LHCN-M2 (cell line): ENCODE measurements at places on chromosomes 1 and 21.

DNA sequence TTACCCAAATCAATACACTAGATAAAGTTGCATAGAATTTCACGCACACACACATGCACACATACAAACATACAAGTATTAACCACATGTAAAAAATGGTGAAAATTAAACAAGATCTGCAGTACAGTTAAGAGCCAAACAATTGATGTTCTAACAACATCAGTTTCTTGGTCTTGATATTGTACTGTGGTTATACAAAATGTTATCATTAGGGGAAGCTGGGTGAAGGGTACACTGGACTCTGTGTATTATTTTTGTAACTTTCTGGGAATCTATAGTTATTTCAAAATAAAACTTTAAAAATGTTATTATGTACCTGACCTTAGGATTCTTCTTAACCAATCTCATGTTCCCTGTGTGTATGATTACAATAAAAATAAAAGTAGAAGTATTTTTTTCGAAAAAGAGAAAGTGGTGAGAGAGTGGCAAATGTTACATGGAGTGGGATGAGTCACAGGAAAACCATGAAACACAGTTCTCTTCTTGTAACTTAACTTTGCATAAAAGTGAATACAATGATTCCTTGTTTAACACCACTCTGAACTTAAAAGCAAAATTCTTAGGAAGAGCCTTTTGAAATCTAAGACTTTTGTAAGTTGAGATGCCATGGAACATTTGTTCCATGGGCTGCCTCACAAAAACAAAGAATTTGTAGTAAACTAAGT lies 101.6 kb upstream of the RUNX1 start:
- DNase-seq = peak; percentile 89

DNA sequence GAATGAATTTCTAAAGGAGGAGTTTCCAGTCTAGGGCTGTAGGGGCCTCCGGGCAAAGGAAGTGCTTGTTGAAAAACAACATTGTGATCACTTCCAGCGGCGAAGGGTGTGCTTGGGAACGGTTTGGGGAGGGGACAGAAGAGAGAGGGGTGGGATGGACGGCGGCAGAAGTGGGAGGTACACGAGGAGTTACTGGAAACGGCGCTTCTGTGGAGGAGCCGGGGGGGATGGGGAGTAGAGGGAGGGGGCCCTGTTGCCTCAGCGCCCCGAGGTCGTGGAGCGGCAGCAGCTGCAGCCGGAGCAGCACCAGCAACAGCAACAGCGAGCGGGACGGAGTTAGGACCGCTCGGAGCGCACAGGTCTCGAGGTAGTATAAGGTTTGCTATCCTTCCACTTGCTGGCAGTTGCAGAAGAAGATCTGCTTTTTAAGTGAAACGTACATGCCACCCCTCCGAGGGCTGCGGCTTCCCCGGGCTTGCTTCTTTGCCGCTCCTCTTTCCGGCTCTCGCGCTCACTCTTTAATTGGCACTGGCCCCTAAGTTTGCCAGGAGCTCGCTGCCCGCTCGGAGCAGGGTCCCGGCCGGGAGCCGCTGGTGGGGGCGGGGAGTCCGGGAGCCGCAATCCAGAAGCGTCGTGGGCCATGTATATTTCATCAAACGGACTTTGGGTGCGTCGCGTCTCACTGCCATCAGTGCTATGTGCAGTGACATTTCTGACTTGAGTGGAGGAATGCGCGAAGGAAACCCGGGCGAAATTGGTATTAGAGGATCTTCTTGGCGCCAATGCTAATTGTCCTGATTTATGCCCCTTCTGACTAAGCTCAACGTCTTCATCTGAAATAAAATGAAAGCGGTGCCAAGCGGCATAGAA lies 771 bp upstream of the NTNG1 start:
- peak; percentile 48 for DNase-seq

- peak; percentile 9 for DNase-seq
Measured at GRCh38 chr1:230744382-230744781, 2.8 kb upstream of the CAPN9 start.

DNA sequence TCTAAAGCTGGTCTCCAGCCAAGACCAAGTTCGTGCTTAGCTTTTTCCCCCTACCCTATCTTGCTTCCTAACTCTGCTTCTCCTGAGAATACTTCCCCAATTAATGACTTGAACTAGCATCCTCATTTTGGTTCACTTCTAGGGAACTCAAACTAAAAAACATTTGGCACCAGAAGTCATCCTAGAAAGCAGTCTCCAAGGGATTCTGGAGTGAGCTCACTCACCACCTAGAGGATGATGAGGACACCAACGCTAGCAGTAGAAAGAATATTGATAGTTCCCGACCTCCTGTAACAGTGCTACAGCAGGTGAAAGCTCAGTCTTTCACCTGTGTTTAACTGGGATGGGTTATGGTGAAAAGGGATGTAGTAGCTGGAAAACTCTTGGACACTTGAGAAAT lies 4.7 kb upstream of the PSMB2 start:
- DNase-seq = no peak

DNA sequence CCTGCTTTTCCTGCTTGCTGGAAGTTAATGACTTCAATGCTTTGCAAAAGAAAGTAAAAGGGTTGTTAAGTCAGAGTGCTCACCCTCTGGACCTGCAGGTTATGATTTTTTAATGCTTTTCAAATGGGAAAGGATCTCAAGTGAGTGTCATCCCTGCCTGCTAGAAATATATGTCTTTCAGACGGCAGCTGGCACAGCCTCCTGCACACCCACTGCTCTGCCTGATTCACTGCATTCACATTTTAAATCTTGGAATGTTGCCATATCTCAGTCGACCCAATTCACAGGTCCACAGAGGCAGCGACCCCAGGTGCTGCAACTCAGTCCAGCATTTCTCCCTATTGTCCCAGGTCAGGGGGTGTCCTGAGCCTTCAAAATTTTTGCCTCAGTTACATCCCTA lies 10.7 kb downstream of the DUSP23 start:
- no peak for DNase-seq

DNA sequence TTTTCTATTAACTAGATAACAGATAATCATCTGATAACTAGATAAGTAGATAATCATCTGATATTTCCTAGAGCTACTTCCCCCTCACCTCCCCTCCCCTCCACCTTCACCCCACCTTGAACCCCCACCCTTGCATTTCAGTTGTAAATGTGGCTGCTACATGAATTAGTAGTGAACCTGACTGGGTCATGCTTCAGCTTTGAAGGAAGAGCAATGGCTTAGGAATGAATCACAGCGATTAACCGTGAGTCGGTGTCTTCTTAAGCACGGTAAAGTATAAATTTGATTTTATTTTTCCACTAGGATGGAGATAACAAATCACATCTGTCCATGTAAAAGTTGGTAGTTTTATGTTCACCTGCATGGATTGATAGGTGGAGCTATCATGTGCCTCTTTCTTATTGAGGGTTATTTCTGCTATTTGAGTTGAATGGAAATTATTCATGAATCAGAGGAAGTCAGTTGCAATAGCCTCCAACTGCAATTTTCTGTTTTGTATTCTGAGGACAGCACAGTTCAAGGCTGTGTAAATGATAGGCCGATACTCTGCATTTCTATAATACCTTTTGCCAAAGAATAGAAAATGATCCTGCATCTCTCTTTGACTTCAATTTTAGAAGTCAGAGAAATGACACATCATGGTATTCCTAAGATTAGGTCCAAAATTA lies 235.0 kb downstream of the PTGER3 start:
- DNase-seq = no peak

- DNase-seq = no peak
Measured at GRCh38 chr1:234731569-234732085, 121.6 kb upstream of the IRF2BP2 start.

GRCh38 chr1:210582205-210582970 lies 253.7 kb downstream of the HHAT start:
- no peak for DNase-seq

GRCh38 chr21:38809198-38809878 lies 3.6 kb downstream of the ETS2 start:
- no peak for DNase-seq

DNA sequence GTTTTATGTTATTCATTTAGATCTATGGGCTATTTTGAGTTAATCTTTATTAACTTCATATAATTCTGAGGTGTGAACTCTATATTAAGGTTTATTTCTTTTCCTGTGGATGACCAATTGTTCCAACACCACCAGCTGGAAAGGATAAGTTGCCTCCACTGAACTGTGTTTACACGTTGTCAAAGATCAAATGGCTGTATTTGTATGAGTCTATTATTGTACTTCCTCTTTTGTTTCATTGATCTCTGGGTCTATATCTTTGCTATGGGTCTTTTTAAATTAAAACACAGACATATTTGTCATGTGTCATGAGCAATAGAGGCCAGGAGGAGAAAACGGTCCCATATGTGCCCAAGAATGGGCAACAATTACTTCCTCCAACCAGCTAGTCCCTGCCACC lies 5.2 kb upstream of the MAB21L3 start:
- no peak for DNase-seq

DNA sequence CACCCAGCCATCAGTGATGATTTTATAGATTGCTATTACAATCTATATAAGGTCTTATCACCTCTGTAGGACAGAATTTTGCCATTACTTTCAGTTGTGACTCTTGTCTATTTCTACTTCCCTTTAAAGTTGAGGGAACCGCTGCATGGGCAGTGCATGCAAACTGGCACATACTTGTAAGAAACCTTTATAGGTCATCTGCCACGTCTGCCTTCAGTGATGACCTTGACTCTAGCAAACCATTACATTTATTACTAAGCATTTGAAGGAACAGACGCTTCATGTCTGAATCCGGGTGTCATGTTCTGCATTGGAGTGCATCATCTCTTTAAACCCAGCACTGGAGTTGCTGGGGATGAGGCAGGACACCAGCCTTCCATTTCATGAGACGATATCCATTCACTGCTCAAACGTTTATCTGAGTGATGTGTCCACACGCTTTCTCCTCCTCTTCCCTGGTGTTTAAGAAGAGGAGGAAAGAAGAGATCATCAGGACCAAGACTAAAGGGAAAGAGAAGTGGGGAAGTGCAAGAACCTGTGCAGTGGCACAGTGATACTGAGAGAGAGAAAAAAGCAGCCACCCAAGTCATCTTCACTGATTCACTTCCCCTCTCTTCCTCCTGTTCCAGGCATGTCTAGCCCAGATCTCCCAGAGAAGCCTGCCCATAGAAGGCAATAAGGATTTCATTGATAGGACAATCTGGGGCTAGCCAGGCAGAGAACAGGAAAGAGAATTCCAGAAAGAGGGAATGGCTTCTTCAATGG lies 14.1 kb downstream of the CCSAP start:
- DNase-seq = no peak

DNA sequence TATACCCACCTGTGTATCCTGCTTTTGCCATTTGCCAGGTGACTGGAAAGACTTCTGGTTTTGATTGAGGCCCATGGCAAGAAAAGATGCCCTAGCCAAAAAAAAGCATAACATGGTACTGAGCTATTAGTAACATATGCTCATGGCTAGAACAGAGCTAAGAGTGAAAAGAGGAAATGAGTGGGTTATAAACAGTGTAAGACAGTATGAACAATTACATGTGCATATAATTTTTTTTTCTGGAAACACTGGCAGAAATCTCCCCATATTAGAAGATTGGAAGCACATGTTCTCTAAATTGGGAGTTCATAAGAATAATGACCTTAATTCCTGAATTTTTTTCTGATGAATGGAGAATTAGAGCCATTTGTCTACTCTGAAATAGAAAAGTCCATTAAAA lies 41.2 kb upstream of the PDC start:
- no peak for DNase-seq

DNA sequence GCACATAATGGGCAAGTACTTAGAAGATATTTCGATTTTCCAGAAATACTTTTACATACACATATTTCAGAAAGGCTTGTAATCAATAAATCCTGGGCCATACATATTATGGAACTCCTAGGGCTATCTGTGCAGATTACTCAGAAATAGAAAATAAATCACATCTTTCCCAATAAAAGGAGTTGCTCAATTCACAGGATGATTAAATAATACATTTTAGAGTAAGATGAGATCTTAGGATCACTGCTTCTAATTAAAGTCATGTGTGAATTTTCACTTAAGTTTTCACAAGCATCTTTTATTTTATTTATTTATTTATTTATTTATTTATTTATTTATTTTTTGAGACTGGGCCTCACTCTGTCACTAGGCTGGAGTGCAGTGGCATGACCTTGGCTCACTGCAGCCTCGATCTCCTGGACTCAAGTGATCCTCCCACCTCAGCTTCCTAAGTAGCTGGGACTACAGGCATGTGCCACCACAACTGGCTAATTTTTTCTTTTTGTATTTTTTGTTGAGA lies 144.2 kb downstream of the HIVEP3 start:
- DNase-seq = no peak

DNA sequence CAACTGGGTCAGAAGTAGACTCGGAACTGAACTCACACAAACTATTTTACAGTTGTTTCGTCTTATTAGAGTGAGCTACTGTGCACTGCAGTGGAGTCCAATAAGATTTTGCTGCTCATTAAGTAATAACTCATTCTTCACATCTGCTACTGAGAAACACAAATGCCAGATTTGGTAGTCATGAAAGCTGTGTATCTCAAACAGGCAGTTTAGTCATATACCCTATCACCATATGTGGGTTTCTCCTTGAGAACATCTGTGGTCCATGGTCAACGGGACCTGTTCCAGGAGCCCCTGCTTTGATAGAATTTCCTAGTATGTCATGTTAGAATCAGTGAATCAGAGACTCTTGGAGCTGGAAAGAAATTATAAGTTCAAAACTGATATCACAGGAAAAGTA lies 60.4 kb downstream of the ALG14 start:
- peak; percentile 96 for DNase-seq

GRCh38 chr21:46117586-46118315 lies 19.8 kb downstream of the COL6A2 start:
- DNase-seq = no peak

- no peak for DNase-seq
Measured at GRCh38 chr21:42683371-42684108, 30.1 kb downstream of the PDE9A start.

- no peak for DNase-seq
Measured at GRCh38 chr1:84181350-84182005, 37.4 kb downstream of the PRKACB start.

GRCh38 chr21:40846587-40847411 lies at the start of gene DSCAM:
Gene DSCAM (minus strand): TSS chr21:40847158. CDS start chr21:40846661, 497 bp downstream.
- DNase-seq = no peak

DNA sequence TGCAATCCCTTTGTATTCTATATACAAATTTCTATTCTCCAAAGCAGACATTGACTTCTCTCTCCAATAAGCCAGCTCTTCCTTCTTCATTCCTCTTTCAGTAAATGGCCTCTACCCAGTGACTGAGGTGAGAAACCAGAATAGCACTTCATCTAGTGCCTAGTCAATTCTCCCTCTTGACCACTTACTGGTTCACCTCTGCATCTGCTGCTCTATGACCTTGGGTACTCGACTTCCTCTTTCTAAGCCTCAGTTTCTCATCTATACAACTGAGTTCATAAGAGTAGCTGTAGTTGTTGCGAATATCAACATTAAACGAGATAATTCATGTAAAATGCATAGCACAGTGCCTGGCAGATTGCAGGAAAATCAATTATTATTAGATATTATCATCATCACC lies 12.4 kb downstream of the LYST start:
- no peak for DNase-seq
